MM.1S (cell line): ENCODE measurements at places on chromosomes 16 and 17.

DNA sequence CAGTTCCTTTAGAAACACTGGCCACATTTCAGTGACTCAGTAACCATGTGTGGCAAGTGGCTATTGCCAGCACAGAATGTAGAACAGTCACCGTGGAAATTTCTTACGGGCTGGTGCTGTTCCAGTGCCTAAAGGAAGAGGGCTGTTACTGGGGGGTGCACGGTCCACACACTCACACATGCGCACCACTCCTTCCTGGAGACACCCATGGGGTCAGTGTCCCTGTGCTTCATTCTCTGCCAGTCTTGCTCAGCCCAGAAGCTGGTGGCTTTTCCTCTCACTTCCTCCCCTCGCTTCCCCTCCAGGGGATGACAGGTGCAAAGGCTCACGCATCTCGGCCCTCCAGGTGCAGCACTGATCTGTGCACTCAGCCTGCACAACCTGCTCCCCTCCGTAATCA lies 115.6 kb downstream of the CCDC182 start:
- peak; percentile 44 for DNase-seq

DNA sequence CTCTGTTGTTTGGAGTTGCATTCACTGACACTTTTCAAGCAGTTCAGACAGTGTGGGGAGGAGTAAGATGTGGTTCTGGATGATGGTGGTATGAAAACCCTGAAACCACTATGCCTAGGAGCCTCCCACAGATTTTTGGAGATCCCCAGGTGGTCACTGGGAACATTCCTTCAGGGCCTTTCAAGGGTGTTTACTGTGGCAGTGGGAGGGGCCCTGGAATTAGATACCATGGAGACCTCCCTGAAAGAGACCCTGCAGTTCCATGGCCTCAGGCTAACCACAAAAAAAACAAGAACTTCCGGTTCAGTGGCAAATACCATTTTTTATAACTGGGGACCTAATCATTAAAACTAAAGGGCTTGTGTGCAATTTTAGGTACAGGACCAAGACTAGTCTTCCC lies 79.9 kb downstream of the TMEM100 start:
- DNase-seq = no peak

DNA sequence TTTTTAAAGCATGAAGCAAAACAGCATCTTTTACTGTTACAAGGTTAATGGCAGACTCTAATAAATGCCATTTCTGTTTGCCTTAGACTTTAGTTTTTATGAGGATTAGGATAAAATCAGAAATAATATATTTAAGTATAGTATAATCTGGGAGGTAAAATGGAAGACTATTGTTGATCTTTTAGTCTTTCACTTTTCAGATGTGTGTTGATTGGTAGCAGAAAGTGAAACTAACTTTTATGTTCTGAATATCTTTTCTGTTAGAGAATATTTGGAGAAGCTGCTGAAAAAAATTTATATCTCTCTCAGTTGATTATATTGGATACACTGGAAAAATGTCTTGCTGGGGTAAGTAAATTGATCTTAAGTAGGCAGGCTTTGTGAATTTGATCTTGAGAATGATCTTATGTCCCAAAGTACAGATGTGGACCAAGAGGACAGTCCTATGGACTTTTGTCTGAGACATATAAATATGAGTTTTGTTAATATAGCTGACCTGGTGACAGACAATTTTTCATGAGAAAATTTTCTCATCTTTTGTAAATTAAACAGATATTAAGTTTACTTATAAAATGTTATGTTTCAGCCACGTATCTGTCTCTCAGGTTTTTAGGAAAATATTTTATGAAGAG lies 64.1 kb downstream of the NF1 start:
- DNase-seq = peak; percentile 47

GRCh38 chr16:87186446-87186845 lies 130.7 kb downstream of the C16orf95 start:
- no peak for DNase-seq

- no peak for DNase-seq
These were observed 1839.2 kb downstream of the TP53TG3F start for GRCh38 chr16:35298460-35299243.

GRCh38 chr16:53090286-53090590 lies 35.4 kb downstream of the CHD9 start:
- DNase-seq = peak; percentile 23

- DNase-seq = no peak
These were observed 24.1 kb upstream of the MMP2 start for GRCh38 chr16:55454861-55455260.

DNA sequence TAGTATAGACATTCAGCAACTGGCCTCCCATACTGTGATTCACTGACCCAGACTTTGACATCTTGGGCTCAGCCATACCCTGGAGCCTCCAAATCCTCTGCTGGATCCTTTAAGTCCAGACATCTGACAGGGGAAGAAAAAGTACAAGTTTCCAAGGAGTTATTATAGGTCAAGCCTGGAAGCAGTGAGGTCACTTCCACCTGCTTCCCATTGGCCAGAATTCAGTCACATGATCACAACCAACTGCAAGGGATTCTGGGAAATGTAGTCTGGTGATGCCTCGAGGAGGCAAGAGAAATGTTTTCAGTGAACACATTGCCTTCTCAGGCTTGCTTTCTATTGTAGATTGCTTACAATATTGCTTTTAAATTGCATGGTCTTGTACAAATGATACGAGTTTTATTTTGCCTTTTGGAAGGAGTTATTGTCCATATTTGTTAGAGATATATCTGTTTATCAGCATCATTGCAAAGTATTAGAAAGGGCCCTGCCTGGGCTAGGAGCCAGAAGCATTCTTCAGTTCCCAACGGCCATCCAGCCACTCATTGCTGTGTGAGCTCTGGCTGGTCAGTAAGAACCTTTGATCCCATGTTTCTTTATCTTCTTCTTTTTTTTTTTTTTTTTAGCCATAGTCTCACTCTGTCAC lies 696.9 kb downstream of the WWOX start:
- peak; percentile 69 for DNase-seq

GRCh38 chr17:81948635-81949378 lies 1.8 kb upstream of the MYADML2 start:
- DNase-seq = no peak

DNA sequence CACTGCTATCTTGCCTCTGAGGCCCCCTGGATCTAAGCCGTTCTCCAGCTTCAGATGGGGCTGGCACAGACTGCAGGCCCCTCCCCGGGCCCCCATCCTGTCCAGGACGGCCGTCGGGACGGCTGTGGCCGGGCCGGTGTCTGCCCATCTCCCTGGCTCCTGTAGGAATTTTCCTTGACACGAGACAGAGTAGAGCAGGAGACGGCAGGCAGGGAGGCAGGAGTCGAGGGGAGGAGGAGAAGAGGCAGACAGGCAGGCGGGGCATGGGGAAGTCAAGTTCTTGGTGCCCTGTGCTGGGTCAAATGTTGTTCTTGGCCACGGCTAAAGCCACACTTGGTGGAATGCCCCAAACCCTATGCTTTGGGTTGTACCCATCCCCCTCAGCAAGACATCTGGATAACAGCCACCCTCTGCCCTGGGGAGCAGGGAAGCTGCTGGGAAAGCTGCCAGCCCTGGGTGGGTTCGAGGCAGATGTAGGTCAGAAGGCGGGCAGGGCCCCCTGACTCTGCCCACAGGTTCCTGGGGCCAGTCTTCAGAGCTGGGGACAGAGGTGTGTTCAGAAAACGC lies 4.0 kb downstream of the C1QTNF1 start:
- no peak for DNase-seq

DNA sequence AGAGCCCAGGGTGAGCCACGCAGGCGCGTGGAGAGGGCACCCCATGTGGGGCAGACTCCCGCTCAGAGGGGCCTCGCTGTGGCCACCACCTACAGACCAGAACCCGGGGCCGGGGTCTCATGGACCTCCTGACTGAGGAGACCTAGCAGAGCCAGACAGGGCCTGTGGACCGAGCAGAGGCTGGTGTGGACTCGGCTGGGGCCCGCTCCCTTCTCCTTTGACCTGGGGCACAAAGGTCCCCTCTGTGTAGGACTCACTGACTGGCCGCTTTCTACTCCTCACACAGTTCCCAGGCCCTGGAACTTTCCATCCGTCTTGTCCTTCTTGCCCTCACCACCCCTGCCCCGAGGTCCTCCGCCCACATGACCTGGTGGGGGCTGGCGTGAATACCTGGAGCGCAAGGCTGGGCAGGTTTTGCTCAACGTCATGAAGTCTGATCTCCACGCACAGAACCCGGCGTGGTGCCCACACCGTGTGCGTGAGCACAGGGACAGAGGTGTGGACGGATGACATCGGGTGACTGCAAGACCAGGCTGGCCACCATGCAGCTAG lies 44.7 kb upstream of the ACSF3 start:
- no peak for DNase-seq

- DNase-seq = no peak
These were observed 121.1 kb downstream of the WWOX start for GRCh38 chr16:78220571-78220970.

DNA sequence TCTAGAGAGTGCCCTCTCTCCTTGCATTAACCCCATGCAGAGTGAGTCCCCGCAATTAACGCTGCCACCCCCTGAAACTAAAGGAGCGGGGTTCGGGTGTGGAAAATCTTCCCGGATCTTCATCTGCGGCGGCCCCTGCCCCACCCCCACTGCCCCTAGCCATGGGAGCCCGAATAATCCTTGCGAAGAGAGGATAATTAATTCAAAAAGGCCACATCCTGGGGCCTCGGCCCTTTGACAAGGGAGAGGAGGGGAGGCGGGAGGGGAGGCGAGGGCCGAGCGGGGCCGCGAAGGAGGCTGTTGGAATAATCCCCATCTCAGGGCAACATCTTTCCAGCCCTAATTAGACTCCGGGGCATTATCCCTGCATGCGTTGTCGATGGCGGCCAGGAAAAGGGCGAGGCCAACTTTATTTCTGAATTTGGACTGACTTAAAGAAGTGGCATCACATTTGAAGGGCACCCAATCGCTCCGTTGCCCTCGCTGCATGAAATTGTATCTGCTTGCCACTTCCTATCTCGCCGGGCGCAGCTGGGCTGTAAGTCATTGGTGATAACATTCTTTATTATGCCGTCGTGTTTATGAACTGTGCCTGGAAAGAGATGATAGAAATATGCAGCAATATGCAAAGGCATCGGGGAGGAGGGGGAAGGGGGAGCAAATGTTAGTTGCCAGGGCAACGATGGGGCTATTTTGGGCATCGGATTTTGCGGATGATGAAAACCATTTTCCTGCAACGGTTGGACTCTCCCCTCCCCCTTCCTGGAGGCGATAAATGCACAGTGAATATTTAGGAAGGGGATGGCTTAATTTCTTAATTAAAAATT lies 387.1 kb upstream of the TNRC6C start:
- DNase-seq = no peak
